Fibroblast of skin of scalp (primary cell): ENCODE measurements at places on chromosomes 1 and 21.

GRCh38 chr1:204213668-204214662 lies at the start of gene GOLT1A:
GOLT1A (minus strand) TSS chr1:204213988; CDS start chr1:204213906, 82 bp downstream.
- peak; percentile 79 for DNase-seq

DNA sequence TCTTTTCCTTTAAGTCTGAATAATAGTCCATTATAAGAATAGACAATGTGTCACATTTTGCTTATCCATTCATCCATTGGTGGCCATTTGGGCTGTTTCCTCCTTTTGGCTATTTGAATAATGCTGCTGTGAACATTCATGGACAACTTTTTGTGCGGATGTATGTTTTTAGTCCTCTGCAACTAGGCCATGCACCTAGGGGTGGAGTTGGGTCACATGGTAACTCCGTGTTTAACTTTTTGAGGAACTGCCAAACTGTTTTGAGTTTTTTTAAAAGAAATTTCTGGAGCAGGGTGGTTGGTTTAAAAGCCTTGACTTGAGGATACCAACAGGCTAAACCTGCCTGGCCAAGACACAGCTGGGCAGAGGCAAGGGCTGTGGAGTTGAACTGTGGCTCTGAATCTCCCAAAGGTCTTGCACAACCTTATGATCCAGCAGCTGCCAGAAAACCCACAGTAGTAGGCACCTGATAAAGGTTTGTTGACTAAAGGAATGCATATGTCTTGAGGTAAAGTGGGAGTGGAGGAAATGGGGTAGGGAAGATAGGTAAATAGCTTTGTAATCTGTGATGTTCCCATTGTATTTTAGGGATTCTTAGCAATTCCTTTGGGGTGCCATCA lies 5.6 kb upstream of the RPTN start:
- DNase-seq: no peak

DNA sequence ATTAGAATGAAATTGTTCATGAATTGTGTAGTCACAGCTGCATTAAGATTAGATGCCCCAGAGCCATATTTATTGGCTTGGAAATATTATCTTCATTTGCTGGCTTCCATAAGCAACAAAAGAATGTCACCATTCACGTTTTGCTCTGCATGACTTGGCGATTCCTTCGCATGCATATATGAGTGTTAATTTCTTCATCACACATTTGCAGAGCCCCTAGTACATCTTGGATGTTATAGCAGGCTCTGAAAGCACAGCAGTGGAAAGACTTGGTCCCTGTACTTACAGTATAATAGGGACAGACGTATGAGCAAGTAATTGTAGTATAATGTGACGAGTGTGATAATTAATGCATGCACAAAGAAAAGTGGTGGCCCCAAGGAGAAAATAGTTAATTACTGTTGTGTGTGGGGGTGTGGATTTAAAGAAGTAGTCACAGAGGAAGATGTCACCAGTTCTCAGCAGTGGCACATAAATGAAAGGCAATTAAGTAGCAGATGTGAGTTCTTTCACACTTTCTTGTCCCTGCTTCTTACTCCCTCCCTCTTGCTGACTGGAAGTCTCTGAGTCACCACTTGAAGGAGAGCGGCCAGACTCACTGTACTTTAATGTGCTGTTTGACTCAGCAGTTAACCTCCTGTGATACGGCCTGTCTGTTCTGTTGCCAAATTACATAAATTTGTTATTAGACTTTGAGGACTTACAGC lies 21.0 kb downstream of the S100A10 start:
- peak; percentile 80 for DNase-seq

DNA sequence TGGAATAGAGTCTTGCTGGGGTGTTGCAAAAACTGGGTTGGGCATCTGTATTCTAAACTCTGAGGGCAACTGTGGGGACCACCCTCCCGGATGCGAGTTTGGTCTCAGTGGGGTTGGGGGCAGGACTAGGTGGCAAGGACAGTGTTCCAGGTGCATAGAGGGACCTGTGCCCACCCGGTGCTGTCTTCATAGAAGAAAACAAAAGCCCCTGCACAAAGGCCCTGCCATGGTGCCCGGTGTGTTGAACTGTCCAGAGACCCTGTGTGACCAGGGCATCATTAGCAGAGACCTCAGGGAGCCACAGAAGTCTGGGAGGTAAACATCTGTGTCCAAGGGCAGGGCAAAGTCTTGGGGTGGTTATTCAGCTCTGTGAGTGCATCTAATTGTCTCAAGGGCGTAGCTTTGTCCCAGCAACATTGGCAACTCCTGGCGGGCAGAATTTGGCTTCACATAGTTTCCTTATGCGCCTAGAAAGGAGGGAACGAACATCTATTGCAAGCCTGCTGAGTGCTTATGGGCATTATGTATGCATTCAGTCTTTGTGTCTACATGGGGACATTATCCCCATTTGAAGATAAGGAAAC lies 72.2 kb upstream of the IFFO2 start:
- DNase-seq: no peak

GRCh38 chr1:147897029-147897752 lies 5.4 kb upstream of the GJA8 start:
- no peak for DNase-seq

DNA sequence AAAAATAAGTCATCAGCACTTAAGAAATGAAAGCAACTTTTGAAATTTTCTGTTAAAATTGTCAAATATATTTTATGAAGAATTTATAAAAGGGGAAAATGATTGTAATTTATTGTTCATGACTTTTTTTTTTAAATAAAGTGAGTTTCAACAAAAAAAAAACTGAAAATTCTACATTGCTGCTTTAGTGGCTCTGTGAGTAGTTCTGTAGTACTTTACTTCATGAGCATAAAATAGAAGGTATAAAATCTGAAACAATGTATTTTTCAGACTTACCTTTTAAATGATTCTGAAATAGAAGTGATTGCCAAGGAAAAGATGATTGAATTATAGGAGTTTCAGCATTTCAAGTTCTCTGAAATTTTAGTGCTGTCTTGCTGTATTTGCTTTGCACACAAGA lies 13.8 kb downstream of the PDIK1L start:
- no peak for DNase-seq

- peak; percentile 77 for DNase-seq
These were observed 65.0 kb upstream of the PRDX6 start for GRCh38 chr1:173411835-173412742.

- DNase-seq: no peak
These were observed 6.5 kb downstream of the C1orf35 start for GRCh38 chr1:228096416-228097332.

DNA sequence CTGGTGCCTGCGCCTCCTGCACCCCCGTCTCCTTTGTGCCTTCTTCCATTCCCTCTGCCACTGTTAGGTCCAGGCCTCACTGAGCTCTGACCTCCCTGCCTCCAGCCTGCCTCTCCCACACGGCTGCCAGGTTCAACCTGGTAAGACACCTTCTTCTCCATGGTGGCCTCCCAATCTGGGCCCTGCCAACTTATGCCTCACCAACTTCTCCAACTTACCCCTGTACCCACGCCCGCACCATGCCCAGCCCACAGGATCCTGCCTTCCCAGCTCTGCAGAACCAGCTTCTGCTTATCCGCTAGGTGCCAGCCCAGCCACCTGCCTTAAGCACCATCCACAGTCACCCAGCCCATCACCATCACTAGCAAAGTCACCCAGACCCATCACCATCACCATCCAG lies 37.2 kb downstream of the PDE9A start:
- DNase-seq: no peak

DNA sequence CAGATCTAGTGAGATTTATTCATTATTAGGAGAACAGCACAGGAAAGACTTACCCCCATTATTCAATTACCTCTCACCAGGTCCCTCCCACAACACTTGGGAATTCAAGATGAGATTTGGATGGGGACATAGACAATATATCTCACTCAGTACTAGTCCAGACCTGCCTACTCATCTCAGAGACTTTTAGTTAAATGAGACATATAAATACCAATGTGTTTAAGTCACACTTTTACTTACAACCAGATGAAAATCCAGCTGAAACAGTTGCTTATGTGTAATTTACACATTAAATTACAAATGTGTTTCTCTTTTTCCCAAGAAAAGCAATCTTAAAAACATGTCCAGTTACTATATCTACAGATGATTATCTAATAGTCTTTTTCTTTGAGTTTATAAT lies 1145.6 kb downstream of the KCNT2 start:
- DNase-seq: peak; percentile 49

- peak; percentile 80 for DNase-seq
These were observed at the start of gene BCAR3 for GRCh38 chr1:93681101-93681988. BCAR3 (minus strand) TSS chr1:93681837; CDS start chr1:93674930, 6,907 bp downstream.

- DNase-seq: peak; percentile 17
These were observed 152.0 kb downstream of the COQ8A start for GRCh38 chr1:227092069-227092468.

DNA sequence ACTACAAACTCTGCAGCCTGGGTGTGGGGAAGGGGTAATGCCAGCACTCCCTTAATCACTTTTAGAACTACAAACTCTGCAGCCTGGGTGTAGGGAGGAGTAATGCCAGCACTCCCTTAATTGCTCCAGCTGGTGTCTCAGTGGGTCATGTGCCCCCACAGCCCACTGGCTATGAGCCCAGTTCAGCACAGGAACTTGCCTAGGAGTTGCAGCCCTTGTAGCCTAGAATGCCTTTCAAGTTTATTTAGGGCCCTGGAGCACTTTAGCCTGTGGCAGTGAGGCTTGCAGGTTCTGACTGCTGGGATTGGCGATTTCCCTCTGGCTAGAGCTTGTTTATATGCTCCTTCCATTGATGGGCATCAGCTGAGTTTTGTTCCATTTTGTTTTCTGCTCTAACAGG lies 17.1 kb downstream of the VN1R5 start:
- no peak for DNase-seq

GRCh38 chr1:170662561-170663403 lies 1.1 kb upstream of the PRRX1 start:
- DNase-seq: peak; percentile 84

- DNase-seq: no peak
These were observed 46.0 kb downstream of the MPZL1 start for GRCh38 chr1:167767761-167768160.

GRCh38 chr1:93703643-93704042 lies 22.0 kb upstream of the BCAR3 start:
- DNase-seq: no peak

GRCh38 chr1:152495066-152495675 lies 15.4 kb upstream of the LCE5A start:
- no peak for DNase-seq

DNA sequence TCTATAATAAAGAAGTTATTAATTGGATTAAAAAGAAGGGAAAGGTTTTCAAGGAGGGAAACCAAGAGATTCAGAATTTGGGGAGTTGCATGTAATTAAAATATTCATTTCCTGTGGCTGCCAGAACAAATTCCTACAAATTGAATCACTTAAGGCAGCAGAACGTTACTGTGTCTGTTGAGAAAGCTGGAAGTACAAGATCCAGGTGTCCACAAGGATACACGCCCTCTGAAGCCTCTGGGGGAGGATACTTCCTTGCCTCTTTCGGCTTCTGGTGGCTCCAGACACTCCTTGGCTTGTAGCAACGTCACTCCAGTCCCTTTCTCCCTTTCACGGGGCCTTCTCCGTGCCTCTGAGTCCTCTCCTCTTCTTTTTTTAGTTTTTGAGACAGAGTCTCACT lies 67.9 kb downstream of the KAZN start:
- DNase-seq: no peak

- peak; percentile 15 for DNase-seq
These were observed 26.1 kb downstream of the SLC6A17 start for GRCh38 chr1:110176299-110176956.

DNA sequence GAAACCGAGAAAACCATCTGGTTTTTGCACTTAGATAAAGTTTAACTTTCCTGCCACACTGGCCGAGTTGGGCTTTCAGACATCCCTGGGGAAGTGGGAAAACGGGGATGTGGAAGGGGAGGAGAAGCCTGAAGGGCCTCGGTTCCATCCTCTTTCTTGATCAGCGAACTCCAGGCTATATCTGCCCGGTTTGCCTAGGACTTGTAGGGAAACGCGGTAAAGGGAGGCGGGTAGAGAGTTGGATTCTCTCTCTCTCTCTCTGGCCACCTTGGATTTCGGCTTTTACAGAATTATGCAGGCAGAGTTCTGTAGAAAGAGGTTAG lies 4.6 kb upstream of the LHX8 start:
- no peak for DNase-seq

GRCh38 chr1:147757015-147757990 lies 3.1 kb downstream of the GJA5 start:
- DNase-seq: no peak

DNA sequence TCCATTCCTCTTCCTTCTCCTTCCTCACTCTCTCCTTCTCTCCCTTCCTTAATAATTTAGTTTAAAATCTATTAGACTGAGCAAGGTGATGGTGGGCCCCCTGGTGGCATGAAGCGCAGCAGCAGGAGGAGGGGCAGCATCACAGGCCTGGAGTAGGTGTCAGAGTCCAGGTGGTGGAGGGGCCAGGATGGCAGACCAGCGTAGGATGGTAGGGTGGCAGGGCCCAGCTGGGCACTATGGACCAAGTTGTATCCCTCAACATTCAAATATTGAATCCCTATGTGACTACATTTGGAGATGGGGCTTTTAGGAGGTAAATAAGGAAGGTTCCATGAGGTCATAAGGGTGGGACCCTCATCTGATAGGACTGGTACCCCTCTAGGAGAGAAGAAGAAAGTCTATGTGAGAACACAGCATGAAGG lies 61.0 kb downstream of the WDR4 start:
- DNase-seq: peak; percentile 30

- no peak for DNase-seq
These were observed 656.7 kb downstream of the AJAP1 start for GRCh38 chr1:5311147-5311546.

DNA sequence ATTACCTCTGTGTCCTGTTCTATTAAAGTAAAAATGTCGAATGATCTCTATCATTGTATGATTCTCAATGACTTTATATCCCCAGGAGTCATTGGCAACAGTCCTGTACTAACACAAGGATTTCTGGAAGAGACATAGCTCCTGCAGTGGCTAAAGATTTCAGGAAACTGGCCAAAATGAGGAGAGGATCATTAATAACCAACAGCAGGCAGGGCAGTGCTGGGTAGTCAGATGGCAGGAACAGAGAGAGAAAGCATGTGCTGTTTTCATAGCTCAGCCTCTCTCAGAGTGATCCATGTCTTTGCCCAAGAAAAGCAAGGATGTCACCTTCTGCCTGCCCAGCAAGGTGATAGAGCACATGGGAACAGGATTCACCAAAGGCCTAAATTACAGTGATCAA lies 604.7 kb upstream of the PLXNA2 start:
- DNase-seq: no peak

GRCh38 chr1:165641231-165641987 lies 10.4 kb downstream of the MGST3 start:
- no peak for DNase-seq

DNA sequence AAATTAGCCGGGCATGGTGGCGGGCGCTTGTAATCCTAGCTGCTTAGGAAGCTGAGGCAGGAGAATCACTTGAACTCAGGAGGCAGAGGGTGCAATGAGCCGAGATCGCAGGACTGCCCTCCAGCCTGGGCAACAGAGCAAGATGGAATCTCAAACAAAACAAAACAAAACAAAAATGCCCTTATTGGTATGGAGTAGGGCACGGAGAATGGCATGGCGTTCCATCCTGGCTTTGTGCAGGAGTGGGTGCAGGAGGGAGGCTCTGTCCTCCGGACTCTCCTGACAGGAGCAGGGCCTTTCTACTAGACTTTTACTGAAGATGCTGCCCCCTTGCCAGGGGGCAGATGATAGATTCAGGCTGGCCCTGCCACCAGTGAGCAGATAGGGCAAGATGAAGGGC lies 1.0 kb downstream of the TMEM61 start:
- no peak for DNase-seq

- no peak for DNase-seq
These were observed 42.9 kb downstream of the HLX start for GRCh38 chr1:220921971-220922635.

- no peak for DNase-seq
These were observed 46.1 kb upstream of the HTR1D start for GRCh38 chr1:23263380-23263887.

- DNase-seq: no peak
These were observed 173.5 kb downstream of the GALNT2 start for GRCh38 chr1:230240446-230241086.

GRCh38 chr1:221734187-221734586 lies 7.7 kb downstream of the DUSP10 start:
- no peak for DNase-seq
